ENCODE measurements at places on chromosomes 1 and 21.

GRCh38 chr21:42253466-42253865, 34.5 kb downstream of the ABCG1 start:
- no peak for DNase-seq

GRCh38 chr1:111127923-111128643, 11.8 kb downstream of the DRAM2 start:
- DNase-seq = no peak

DNA sequence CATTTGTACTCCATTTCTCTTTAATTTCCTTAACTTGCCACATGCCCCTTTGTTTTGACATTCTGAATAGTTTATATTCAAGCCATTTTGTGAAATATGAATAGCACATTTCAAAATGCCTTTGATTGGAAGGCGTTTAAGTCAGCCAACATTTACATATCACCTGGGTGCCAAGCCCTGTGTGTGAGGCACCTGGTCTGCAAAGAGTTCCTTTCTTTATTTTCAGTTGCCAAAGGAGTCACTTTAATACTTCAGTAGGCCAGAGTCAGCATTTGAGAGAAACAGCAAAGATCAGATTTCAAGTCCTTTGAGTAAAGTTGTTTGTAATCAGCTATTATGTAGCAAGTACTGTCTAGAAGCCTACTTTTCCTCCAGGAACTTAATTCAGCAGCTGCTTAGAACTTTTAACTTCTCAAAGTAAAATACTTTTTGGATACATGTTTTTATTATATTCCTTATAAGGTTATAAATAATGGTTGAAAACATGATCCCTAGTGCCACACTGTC, 70.8 kb downstream of the DTL start:
- no peak for DNase-seq

- no peak for DNase-seq
Measured at GRCh38 chr1:209319549-209319948, 264.0 kb upstream of the CAMK1G start.

DNA sequence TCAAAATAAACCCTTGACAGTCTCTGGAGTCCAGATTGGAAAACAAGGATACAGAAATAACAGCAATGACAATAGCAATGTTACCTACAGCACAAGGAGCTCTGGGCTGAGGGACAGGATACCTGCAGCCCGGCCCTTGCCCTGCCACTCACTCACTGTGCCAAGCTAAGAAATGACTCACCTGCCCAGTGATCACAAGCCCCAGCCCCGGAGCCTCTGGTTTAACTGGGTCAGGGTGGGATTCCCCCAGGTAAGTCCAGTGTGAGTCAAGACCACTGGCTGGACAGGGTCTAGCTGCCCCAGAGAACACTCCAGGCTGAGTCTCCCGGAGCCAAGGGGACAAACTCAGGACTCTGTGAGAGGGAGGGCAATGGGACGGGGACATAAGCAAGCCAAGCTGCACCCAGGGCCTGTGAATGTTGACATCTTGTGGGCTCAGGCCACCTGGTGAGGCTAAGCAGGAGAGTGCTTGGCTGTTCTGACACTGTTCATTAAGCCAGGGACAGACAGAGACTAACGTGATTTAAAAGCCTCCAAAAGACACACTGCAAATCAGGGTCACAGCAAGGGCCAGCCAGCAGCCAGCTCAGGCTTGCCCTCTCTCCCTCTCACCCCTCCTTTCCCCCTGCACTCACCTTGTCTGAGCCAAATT, 64.1 kb downstream of the MIS18A start:
- DNase-seq = peak; percentile 79
